ENCODE measurements at places on chromosomes 12 and 14. TPM values are rescaled to one million over a fixed set of nuclear protein-coding genes. Genes with fewer than 3 reads are reported as not detected.

The MYH7 gene
- total RNA-seq = 0.04 TPM

- no peak for DNase-seq
- no peaks in the 10 kb centered on the region for H3K27me3 ChIP-seq
- peak overlapping the region; percentile 99 for H3K4me3 ChIP-seq
- peak overlapping the region; percentile 99 for H3K27ac ChIP-seq
- H3K36me3 ChIP-seq = peaks cover 26% of the 10 kb centered on the region
- peaks cover 40% of the 10 kb centered on the region for H3K4me1 ChIP-seq
Observed at GRCh38 chr14:21476523-21476924, 235 bp downstream of the RAB2B start.

GRCh38 chr12:41653386-41654326 lies 465.5 kb downstream of the PDZRN4 start:
- no peaks in the 10 kb centered on the region for H3K4me1 ChIP-seq
- no peaks in the 10 kb centered on the region for H3K36me3 ChIP-seq
- H3K27me3 ChIP-seq = no peaks in the 10 kb centered on the region
- no peak overlapping the region for H3K4me3 ChIP-seq
- no peak overlapping the region for H3K27ac ChIP-seq
- no peak for DNase-seq

DNA sequence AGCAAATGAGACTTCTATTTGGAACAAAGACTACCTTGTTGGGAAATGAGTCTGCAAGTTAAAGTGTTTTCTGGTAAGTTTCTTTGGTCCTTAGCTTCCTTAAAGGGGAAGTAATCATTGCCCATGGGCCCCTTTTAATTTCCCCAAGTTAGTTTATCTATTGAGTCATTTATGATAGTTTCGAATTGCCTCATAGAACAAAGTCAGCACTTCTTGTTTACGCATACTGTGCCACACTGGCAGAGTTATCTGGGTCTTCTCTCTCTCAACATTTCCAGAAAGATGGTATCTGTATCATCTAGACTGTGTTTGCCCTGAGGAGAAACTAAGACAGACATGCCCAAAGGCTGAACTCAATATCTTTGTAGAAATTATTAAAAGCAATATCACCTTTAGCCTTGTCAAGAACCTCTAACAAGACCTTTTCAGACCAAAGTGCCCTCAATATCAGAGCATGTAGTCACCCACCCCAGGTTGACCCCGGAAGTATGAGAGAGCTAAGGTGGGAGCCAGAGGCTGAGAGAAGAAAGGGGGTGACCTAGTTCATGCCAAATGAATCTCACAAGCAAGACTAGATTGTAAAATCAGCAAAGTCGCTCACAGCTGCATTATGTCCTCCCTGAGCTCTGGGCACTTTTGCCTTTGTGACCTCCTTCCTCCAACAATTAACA lies 40.0 kb downstream of the GPR65 start:
- H3K4me3 ChIP-seq = no peak overlapping the region
- DNase-seq = no peak
- peaks cover 9% of the 10 kb centered on the region for H3K4me1 ChIP-seq
- no peaks in the 10 kb centered on the region for H3K27me3 ChIP-seq
- H3K27ac ChIP-seq = no peak overlapping the region

DNA sequence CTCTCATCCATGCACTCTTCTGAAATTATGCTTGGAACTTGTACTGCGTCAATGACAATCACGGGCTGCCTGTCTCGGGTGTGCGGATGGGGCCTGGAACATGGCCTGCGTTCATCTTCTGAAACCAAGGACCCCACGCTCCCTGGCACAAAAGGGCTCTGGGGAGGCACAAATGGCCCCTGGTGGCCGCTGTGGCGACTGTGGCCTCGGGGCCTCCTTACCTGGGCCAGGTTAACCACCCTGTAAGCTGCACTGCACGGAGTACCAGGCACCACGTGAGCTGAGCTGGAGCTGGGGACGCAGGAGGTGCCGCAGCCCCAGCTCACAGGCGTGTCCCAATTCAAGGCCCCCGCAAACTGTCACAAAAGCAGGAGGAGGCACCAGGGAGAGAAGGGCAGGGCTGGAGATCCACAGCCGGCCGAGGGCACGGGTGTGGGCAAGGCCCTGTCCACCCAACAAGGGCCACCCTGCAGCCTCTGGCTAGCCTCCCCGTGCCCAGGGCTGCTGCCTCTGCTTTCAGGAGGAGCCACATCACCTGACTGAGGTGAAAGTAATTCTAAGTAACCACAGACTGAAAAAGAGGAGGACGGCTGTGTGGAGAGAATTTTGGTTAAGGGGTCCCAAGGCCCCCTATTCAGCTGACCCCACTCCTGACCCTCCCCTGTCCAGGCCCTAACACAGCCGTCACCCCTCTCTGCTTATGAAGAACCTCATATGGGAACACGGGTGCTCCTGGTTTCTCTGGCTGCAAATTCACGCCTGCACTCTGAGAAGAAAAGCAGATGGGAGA lies 61.1 kb upstream of the GALNT9 start:
- no peak overlapping the region for H3K27ac ChIP-seq
- no peak for DNase-seq
- no peak overlapping the region for H3K4me3 ChIP-seq
- H3K36me3 ChIP-seq = no peaks in the 10 kb centered on the region
- peaks cover under 1% of the 10 kb centered on the region for H3K27me3 ChIP-seq

Measured in activated CD4-positive, alpha-beta T cell treated with anti-CD3 and anti-CD28 coated beads, Interleukin-2, amount 10 ng/mL, durations not matched to agents 7 days and 5 days (primary cell).